ENCODE measurements at places on chromosomes 12 and 14. TPM values are rescaled to one million over a fixed set of nuclear protein-coding genes. Genes with fewer than 3 reads are reported as not detected.

DNA sequence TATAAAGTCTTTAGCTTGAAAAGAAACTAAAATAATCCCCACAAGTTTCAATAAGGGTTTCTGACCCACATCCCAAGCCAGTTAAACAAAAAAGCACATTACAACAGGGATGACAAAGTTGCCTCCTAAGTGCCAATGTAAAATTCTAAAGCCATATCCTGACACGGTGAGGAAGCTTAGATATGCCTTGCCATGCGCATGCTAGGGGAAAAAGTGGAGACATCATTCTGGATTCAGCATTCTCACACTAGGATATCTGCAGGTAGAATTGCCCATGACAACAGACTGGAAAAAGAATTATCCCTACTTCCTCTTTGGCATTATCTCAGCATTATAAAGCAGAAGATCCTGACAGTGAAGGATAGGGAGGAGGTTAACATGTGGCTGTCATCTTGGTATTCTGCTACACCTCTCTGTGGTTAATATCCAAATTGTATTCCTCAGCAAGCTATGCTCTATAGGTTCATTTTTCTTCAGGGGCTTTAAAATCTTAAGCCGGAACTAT lies 4.9 kb downstream of the DUSP6 start:
- DNase-seq, result no peak

DNA sequence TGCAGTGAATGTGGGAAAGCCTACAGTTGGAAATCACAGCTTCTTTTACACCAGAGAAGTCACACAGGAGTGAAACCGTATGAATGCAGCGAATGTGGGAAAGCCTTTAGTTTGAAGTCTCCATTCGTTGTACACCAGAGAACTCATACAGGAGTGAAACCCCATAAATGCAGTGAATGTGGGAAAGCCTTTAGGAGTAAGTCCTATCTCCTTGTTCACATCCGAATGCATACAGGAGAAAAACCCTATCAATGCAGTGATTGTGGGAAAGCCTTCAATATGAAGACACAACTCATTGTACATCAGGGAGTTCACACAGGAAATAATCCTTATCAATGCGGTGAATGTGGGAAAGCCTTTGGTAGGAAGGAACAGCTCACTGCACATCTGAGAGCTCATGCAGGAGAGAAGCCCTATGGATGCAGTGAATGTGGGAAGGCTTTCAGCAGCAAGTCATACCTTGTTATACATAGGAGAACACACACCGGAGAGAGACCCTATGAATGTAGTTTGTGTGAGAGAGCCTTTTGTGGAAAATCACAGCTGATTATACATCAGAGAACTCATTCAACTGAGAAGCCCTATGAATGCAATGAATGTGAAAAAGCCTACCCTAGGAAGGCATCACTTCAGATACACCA lies 24.6 kb downstream of the ZNF26 start:
- no peak for DNase-seq

- no peak for DNase-seq
Observed at GRCh38 chr14:31881531-31882310, 195.4 kb upstream of the ARHGAP5 start.

- DNase-seq, result no peak
Observed at GRCh38 chr12:86711731-86712130, 455.5 kb upstream of the MGAT4C start.

- no peak for DNase-seq
Observed at GRCh38 chr12:62588916-62589315, 122.3 kb downstream of the MON2 start.

DNA sequence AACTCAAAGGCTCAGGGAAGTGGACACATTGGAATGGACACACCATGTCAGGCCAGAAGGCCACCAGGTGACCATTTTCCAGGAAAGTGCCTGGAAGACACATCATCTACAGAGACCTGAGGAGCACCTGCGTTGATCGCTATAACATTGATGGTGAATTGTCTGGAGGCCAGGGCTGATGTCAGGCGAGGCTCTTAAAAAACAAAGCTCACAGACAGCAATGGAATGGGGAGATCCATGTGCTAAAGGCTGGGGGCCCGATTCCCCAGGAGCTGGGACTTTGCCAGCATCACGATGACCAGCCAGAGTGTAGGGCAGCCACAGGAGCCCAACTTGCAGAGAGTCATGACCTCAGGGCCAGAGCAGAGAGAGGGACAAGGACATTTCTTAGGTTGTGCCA lies 30.3 kb downstream of the DIO3 start:
- no peak for DNase-seq

DNA sequence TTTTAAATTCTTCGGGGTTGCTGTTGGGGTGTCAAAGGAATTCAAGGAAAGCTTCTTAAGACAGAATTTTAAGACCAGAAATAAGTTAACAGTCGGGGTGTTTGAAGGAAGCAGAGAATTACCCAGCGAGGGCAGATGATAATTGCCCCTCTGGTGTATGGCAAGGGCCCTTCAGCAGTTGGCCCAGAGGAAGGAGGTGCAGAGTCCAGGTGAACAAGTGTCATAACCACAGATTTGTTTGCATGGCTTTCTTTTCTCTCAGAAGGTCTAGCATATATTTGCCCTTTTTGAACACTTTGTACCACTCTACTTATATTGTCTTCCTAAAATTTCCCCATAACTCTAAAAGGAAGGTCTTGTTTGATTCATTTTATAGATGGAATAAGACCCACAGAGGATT lies 1.8 kb downstream of the PDE6H start:
- no peak for DNase-seq

DNA sequence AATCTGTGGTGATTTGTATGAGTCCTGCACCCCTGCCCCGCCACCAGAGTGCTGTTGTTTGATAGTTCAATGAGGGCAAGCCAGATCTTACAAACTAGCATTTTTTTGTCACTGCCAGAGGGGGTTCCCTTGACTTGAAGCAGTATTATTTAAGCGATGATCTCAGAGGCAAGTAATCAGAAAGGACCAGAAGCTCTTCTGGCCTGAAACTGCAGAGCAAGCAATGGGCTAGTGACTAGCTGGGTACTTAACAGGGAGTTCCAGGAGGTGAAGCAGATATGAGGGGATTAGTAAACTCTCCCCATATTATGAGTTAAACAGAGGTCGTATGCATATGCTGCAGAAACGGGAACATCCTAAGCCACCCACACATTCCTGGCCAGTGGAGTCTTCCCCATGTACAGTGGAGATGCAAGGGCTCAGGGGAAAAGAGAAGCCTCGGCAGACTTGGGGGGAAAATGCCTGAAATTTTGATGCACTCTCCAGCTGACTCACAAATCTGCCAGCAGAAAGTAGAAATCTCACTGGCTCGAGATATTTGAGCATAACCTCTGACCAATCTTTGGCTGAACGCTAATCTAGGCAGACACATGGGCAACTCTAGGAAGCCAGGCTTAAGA lies 8.3 kb upstream of the CRACR2A start:
- no peak for DNase-seq

DNA sequence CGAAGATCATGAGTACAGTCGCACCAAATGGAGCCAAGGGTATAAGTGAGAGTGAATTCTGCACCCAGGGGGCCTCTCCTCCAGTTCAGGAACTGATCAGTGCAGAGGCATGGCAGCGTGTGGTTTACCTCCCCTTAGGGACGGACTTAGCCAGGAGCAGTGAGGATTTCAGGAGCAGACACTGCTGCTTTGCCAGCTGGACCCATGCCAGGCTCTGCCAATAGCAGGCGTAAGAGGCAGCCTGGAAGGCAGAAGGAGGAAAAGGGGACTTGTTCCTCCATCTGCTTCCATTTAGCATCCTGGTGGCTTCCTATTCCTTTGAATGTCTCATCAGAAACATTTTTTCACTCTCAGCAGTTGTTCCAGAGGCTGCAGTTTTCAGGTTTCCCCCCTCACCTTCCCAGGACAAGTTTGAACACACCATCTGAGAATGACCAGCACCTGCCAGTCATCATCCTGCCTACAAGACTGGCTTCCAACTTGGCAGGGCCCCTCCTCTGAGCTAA lies 137.0 kb upstream of the LMNTD1 start:
- DNase-seq, result no peak

GRCh38 chr14:20455355-20456300 lies 602 bp downstream of the APEX1 start:
- peak; percentile 80 for DNase-seq

DNA sequence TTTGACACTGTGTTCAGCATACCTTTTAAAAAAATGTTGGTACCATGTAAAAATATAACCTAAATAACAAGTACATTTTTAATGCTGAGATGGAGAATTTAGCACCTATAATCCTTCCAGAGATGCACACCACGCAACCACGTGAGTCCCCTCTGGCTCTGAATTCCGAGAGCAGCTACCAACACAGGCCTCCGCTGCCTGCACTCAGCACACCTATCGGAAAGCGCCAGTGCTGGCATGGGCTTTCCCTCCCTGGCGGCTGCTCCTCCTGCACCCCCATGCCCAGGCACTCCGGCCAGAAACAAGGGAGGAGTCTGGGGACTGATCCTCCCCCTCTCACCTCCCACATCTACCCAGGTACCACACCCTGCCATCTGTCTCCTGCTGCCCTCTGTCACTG lies 47.0 kb downstream of the ITPK1 start:
- DNase-seq, result no peak

DNA sequence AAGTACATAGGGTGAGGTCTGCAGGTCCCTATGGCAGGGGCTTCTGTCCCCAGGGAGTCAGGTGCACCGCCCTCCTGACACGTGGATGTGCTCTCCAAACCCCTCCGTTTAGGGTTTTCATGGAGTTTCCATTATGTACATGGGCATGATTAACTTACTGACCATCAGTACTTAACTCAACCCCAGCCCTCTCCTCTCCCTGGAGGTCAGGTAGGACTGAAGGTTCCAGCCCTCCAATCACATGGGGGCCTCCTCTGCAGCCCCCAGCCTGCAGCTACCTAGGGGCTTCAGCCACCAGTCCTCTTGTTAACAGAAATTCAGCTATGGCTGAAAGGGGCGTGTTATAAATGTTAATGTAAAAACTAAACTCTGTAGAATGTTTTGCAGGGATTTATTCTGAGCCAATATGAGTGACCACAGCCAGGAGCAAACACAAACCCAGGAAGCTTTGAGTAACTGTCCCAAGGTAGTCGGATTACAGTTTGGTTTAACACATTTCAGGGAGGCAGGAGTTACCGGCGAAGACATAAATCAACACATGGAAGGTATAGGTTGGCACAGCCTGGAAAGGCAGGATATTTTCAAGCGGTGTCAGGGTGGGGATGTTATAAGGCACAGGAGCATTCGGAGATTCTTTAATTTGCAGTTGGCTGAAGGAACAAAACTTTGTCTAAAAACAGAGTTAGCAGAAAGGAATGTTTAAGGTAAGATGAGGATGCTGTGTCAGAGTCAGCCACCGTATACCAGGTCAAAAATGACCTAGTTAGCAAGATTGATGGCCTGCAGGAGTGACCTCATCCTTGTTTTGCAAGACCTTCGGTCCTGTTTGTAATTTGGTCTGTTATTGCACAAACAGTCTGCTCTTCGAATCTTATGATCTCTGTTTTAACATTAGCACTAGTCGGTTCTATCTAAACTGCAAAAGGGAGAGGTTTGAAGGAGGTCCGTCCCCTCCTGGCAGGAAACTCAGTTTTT lies 75.2 kb downstream of the TNFAIP2 start:
- DNase-seq, result no peak

GRCh38 chr12:50051101-50051806 lies 6.1 kb upstream of the ASIC1 start:
- no peak for DNase-seq

DNA sequence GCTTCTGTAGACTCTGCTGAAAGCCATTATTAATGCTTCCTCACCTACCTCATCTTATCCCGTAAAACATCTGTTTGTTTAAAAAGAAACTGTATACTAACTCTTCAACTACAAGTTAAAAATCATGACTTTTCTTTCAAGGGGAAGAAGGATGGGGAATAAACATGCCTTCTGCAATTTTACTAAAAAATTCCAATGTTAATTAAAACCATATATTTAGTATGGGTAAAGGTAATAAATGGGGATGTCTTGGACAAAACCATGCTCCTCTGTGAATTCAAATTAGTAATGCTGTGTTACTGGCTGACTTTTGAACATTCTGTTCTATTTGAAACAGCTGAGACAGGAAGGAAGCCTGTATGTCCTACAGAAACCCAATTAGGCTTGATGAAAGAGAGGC lies 311.1 kb upstream of the DIO2 start:
- no peak for DNase-seq

GRCh38 chr12:26318661-26319068 lies 123.3 kb downstream of the SSPN start:
- no peak for DNase-seq

- no peak for DNase-seq
Observed at GRCh38 chr14:93239869-93240677, 33.0 kb downstream of the UBR7 start.

The DBX2 gene
- total RNA-seq, result not detected

The VWF gene
- total RNA-seq, result not detected

The LIN7A gene
- total RNA-seq, result not detected

The NKX2-1 gene
- not detected for total RNA-seq

The WSCD2 gene
- not detected for total RNA-seq

The EPS8 gene
- total RNA-seq, result 2.4 TPM

The NRL gene
- total RNA-seq, result 3.1 TPM

All from activated CD4-positive, alpha-beta T cell treated with anti-CD3 and anti-CD28 coated beads, Interleukin-2, amount 10 ng/mL, durations not matched to agents 7 days and 5 days (primary cell).